Activated effector memory CD4-positive, alpha-beta T cell treated with Interleukin-2 at 50 U/mL for 16 hours (primary cell): ENCODE measurements at places on chromosomes 12 and 14.
A peak's percentile ranks its signal among the peaks of the same experiment; 100 is the strongest.

GRCh38 chr12:98533723-98534251, 18.4 kb downstream of the TMPO start:
- no peak for DNase-seq

DNA sequence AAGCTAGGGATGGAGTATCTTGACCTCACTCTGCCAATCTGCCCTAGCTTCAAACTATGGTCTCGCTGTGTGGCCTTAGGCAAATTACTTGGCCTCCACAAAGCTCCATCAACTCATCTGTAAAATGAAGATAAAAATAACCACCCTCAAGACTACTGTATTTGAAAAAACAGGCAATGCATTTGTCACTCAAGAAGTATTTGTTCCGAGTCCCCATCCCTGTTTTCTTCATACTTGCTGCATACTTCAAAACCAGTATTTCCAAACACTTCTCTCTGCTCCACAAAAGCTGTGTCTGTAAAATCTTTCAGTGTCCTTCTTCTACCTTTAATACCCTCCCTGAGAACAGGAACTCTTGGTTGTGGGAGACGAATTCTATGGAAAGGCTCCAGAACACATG, 47.9 kb downstream of the GTF2A1 start:
- no peak for DNase-seq

DNA sequence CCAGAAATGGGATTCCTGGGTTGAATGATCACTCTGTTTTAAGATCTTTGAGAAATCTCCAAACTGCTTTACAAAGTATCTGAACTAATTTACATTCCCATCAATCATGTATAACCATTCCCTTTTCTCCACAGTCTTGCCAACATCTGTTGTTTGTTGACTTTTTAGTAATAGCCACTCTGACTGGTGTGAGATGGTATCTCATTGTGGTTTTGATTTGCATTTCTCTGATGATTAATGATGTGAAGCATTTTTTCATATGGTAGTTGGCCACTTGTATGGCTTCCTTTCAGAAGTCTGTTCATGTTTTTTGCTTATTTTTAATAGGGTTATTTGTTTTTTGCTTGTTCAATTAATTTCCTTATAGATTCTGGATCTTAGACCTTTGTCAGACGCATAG, 211.8 kb upstream of the AVPR1A start:
- DNase-seq = no peak

DNA sequence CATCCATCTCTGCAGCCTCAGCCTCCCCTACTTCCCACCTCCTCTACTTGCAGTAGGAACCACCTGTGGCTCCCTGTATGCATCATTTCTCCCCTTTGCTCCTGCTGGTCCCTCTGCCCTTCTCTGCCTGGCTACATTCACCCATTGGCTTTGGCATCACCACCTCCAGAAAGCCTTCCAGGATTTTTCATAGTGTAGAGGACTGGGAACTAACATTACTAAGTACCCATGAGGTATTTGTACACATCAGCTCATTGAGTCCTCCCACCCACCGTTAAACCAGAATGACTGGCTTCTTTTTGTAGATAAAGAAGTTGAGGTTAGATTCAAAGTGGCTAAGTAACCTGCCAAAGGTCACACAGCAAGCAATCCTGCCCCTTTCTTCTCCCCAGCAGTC, 17.1 kb downstream of the SYNE3 start:
- DNase-seq = no peak

DNA sequence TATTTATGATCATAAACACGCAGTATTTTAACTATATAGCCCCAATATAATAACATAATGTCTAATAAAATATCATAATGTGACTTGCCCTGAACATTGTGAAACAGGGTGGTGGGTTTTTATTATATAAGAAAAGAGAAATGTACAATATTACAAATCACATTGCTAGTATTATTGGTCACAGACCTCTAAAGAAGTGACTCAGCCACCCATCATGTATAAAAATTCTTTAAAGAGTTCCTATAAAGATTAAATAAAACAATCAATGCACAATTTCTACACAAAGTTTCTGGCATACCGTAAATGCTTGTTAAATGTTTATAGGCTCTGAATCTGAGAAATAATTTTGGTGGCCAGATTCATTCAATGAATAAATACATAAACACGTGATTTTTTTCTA, 28.9 kb downstream of the ABCC9 start:
- DNase-seq = no peak

GRCh38 chr14:61593330-61593729, 102.0 kb upstream of the HIF1A start:
- DNase-seq = no peak

- no peak for DNase-seq
These were observed 74.8 kb upstream of the GSC start for GRCh38 chr14:94844593-94845152.

- peak; percentile 51 for DNase-seq
These were observed 674 bp downstream of the VDR start for GRCh38 chr12:47903927-47904712.

- no peak for DNase-seq
These were observed 47.8 kb downstream of the EID3 start for GRCh38 chr12:104351057-104351983.

- DNase-seq = no peak
These were observed 52.6 kb downstream of the CALM1 start for GRCh38 chr14:90449411-90449810.

DNA sequence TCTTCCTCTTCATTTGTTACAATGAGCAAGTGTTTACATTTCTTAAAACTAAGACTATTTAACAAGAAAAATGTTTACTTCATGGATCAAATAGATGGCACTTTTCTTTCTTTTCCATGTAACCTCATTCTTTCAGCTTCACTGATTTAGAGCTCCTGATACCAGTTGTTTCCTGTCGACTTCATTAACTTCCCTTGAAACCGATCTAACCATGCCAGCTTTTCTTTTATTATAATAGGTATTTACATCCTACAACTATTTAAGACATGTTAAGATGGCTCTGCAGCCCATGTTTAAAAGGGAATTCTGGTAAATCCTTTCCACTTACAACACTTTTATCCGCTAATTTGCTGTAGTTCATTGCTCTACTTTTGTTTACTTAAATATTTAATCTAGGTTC, 107.3 kb upstream of the DCN start:
- no peak for DNase-seq

- DNase-seq = no peak
These were observed 7.1 kb downstream of the SERPINA3 start for GRCh38 chr14:94619297-94619696.

GRCh38 chr14:72926292-72927028, at the start of gene DCAF4:
Gene DCAF4 (plus strand): TSS chr14:72926464. CDS start chr14:72937979, 11,515 bp downstream.
- peak; percentile 92 for DNase-seq

DNA sequence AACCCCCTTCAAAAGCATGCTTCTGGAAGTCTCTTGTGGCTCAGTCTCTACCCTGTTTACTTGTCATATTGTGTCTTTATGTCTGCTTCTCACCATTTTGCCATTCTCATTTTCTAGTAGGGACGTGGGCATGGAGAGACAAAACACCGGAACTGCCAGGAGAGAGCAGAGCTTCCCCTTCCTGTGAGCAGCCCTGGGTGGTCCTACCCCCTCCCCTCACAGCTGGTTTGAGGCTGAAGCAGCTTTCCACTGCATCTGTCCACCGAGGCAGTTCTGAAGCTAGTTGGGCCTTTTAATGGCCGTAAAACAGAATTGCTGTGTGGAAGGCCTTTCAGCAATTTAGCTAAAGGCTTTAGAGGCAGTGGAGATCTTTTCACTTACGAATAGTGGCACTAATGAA, 77.0 kb downstream of the PELI2 start:
- DNase-seq = no peak

- no peak for DNase-seq
These were observed 364.8 kb downstream of the TMEM121 start for GRCh38 chr14:105891221-105891602.

GRCh38 chr12:67802731-67803130, 154.2 kb downstream of the DYRK2 start:
- no peak for DNase-seq

DNA sequence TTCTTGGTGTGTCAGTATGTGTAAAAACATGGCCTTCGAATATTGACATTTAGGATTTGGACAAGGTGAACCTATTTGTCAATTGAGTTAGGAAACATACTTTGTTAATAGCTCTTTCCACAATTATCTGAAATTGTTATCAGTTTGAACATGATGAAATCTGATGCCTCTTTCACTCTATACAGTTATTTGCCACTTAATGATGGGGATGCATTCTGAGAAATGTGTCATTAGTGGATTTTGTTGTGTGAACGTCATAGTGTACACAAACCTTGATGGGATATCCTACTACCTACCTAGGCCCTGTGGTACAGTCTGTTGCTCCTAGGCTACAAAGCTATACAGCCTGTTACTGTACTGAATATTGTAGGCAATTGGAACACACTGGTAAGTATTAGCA, 4.8 kb downstream of the TULP3 start:
- DNase-seq = no peak

GRCh38 chr14:95191445-95192199, 34.3 kb upstream of the DICER1 start:
- DNase-seq = no peak

DNA sequence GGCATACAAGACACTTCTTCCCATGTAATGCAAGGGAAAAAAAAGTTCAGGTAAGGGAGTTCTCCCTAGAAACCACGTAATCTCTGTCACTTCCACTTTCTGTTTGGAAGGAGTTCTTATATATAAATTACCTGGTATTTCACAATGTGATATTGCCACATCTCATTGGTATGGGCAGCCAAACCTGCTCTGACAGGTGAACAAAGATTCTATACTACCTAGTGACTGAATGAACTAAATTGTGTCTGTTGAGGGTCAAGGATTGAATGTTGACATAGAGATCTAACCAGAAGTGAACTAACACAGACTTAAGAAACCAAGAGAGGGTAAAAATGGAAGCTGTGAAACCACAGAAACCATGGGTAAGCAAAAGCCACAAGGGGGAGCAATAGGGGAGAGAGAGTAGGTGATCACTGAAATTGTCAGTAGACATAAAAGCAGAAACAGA, 161.3 kb downstream of the RPL10L start:
- no peak for DNase-seq

DNA sequence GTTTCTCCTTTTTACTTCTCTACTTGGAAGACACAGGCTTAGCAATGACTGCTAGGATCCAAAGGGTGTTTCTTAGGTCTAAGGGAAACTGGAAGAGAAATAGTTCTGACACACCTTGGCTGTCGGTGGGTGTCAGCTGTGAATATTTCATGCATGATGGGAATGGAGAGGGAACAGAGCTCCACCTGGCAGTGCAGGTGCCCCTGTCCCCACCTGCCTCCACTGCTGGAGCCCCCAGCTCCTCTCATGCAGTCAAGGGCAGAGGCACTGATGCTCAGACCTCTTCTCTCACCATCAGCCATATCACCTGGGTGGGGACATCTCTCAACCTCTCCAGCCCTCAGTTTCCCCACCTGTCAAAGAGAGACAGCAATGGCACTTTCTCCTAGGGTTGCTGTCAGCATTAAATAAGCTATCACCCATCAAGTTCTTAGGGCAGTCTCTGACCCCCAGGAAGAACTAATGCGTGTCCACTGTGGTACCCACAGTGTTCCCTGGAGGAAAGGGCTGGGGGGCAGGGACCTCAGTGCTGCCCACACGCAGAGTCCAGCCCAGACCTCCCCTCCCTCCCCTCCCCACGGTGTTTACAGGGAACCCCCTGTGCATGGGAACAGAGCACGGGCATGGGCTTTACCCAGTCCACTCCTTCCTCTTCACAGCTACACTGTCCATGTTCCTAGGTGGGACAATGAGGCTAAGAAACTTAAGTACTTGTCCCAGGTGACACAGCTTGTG, 69.1 kb downstream of the C14orf132 start:
- no peak for DNase-seq

GRCh38 chr14:96986256-96987085, 189.3 kb downstream of the VRK1 start:
- no peak for DNase-seq

DNA sequence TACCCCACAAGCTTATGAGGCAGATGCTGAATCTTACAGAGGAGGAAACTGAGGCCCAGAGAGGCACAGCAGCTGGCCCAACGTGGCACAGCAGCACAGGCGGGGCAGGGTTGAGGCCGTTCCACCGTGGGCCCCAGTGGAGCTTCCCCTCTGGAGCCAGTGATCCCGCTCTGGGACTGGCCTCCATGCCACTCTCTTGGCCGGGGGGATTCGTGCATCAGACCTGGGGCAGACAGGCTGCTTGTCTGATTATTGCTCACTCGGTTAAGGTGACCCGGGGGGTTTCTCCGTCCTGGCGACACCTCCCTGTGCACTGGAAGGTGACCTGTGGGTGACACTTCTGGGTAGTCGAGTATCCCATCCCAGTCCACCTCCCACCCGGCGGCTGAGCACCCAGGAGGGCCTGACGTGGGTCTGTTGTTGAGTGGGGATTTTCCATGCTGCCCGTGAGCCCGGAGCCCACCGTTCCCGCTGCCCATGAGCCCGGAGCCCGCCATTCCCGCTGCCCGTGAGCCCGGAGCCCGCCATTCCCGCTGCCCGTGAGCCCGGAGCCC, 27.8 kb downstream of the NOC4L start:
- DNase-seq = no peak

- DNase-seq = no peak
These were observed 9.0 kb upstream of the YLPM1 start for GRCh38 chr14:74754157-74754556.

DNA sequence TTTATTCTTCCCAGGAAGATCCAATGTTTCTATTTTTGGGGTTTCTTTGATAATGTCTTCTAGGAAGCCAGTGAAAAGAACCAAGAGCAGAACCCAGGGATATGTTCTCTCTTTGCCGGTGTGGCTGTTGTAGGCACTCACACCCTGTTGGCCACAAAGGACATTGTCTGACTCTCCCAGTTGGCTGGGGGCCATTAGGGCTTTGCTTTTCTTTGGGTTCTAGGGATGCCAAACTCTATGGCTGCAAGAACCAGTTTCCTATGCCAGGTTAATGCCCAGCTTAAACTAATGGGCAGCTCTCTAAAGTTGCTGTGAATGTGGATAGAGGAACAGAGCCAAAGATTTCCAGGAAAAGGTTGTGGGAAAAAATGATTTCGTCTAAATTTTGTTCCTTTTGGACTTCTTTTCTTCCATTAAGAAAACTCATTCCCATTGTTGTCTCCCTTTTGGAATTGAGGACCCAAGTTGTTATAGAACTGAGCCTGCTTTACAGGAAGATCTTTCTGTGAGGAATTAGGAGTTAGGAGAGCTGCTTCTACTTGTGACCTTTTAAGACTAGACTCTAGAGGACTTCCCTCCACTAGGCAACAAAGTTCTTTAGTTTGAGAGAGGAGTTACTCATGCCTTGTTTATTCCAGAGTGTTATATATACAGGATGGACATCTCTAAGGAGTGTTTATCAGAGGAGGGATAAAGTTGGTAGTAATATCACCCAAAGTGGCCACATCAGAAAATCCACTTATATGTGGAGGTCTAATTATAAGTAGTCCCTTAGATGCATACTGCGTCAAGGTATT, 13.1 kb downstream of the COPZ1 start:
- no peak for DNase-seq

DNA sequence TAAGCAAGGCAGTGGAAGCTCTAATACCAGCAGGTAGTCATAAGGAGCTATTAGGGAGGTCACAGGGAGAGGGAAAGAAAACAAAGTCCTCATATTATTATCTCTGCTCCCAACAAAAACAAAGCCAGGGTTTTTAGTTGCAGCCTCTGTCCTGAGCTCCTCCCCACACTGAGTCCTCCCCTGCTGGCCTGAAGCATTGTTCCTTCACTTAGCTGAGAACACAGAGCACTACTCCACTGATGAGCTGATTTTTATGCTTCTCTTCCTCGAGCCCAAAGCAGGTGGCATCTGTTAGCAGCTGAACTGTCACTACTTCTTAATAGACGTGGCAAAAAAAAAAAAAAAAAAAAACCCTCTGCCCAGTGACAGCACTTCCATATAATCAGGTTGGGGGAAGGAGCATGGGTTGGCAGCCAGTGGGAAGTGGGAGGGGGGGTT, 10.5 kb upstream of the STAC3 start:
- DNase-seq = no peak
